ENCODE measurements at places on chromosomes 4 and X.

DNA sequence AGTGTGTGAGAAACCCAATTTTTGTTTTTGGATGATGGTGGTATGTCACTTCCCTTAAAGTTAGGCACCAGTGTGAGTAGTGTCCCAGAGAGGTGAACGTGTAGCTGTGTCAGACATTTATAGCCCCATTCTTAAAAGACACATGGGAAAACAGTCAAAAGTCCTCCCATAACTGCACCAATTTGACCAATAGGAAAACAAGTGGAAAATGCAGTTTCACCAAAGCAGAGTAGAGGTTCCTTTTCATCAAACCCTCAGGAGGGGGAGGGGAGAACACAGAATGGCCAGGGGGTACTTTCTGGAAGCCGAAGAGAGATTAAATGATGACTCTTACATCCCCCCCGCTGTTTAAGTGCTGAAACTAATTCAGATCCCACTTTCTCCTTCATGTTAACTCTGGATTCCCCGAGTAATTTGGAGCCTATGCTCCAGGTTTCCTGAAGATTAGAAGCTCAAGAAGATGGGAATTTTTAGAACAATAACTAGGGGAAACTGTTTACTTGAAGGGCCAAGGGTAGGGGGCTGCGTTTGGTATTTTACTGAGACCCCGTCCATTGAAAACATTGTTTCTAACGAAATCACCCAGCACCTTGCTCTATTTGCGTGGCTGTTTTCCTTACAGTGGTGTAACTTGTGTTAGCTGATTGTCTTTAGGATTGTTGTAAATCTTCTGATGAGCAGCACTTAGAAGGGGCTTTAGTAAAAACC lies 2.1 kb upstream of the LEF1 start:
- DNase-seq, result no peak

DNA sequence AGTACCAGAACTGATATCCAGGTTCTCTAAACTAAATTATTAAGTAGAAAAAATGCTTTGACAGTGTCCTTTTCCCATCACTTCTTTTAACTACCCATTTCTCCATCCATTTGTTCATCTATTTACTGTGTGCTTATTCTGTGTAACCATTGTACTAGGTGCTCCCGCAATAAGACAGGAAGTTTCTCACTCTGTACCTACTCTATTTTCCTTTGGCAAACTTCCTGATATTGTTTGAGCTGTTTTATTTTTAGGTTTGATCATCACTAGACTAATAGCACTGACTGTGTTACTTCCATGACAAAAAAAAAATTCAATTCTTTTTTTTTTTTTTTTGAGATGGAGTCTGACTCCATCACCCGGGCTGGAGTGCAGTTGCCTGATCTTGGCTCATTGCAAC lies 102.5 kb upstream of the CASK start:
- no peak for DNase-seq

DNA sequence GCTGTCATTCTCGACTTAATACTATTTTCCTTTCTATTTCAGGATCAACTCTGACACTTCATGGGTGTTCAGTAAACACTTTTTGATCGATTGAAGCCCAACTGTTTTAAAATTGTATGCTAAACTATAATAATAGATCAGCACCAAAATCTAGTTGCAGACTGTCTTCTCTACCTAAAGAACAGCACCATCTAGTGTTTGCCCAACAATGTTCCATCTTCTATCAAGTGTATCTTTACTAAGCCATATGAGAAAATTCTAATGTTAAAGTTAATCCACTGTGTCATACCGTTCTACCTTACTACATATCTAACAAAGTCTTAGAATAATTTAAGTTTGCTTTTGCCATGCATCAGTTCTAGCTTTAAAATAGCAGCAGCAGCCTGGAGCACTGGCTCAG lies 113.0 kb upstream of the PRDX4 start:
- no peak for DNase-seq

DNA sequence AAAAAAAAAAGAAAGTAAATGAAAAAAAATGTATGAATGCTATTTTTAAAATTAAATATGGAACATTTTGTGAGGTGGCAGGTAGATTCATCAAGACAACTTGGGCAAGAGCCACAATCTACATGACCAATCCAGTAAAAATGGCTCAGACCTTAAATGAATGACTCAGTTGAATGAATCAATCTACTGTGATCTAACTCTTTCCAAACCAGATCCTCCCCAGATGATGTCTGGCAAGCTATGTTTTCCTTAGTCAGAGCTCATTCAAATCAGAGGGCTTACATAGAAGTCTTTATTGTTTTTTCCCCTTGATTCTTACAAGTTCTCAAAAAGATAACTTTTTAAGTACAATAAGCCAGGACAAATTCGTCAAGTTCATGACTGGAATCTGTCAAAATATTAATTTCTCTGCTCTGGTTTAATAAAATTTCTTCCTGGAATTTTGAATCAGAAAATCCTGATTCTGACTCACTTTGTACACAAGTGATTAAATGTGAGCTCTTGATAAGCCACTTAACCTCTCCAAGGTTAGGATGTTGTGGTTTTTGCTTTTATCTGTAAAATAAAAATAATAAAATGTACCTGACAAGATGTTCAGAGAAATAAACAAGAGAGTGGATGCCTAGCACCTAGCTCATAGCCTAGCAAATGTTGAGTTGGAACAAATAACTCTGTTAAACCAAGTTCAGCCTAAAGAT lies 105.6 kb upstream of the SMIM31 start:
- no peak for DNase-seq

DNA sequence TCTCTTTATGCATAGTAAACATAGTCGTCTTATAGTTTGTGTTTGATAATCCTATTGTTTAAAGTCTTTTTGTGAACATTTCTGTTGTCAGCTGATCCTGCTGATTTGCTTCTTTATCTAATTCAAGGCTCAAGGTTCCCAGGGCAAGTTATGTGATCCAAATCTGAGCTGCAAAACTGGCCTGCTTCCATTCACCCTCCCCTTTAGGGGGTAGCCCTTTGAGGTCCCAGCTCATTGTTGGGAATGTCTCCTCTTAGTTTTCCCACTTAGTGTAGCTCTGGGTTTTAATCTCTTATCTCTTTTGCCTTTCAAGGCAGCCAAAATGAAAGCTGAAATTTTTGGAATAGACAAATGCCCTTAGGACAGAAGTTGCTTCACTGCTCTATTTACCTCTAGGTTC lies 40.2 kb upstream of the MAGED1 start:
- no peak for DNase-seq

GRCh38 chr4:121183361-121183760 lies 19.2 kb upstream of the TNIP3 start:
- DNase-seq, result no peak

DNA sequence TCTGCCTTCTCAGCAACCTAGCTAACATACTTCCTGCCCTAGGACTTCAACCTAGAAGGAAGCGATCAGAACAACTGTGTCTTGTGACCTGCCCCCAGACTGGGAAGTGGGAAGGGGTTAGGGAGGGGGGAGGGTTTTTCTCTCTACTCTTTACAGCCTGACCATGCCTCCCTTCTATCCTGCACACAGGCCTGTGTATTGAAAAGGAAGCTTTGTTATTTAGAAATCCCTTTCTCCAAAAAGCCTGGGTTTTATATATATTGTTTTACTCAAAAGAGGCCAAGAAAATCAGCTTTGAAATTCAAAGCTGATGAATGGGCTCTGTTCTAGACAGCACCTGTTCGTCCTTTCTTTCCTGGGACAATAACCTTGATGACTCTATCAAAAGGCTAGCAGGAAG lies 35.2 kb upstream of the SMS start:
- DNase-seq, result no peak

- no peak for DNase-seq
These were observed 125.4 kb upstream of the EOLA2 start for GRCh38 chrX:150063674-150064073.

GRCh38 chr4:74969507-74970474 lies 36.9 kb downstream of the PARM1 start:
- DNase-seq, result no peak

GRCh38 chr4:112938461-112939058 lies 110.9 kb upstream of the ANK2 start:
- no peak for DNase-seq

DNA sequence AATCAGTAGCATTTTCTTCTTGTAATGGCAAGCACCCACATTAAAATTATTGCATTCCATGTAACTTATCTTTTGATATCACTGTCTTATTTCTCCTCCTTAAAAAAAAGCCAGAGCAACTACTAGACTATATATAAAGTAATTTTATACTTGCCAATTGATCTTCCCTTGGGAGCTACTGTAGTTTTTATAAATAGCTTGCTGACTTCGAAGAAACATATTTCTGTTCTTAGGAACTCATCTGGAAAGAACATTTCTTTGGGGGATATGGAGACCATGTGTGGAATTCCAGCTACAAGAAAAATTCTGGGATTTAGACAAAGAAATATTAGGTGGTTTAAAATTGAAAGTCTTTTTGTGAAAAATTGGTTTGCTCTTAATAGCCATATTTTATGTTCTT lies 94.9 kb downstream of the BMPR1B start:
- no peak for DNase-seq

DNA sequence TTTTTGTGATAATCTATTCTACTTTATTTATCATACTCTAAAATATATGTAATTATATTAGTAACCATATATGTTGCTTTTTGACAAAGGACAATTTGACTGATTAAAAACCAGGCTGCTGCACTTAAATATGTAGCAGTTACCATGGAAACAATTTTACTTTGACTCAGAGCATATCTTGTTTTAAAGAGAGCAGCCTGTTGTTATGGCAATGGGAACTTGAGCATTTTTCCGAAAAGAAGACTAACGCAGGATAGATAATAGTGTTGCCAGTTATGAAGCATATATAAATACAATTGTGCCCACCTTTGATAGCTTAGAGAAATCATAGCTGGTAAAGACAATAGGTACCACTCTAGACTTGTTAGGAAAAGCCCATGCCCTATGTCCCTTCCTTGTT lies 283.0 kb downstream of the GASK1B start:
- no peak for DNase-seq

- no peak for DNase-seq
These were observed 505.0 kb downstream of the ARAP2 start for GRCh38 chr4:35739308-35739707.
